Activated CD8-positive, alpha-beta memory T cell treated with anti-CD3 and anti-CD28 coated beads for 36 hours (primary cell): ENCODE measurements at places on chromosomes 1 and 21. TPM values are rescaled to one million over a fixed set of nuclear protein-coding genes. Genes with fewer than 3 reads are reported as not detected.

The TMEM82 gene
- not detected for total RNA-seq

The COL16A1 gene
- not detected for total RNA-seq

The SLC22A15 gene
- 0.65 TPM for total RNA-seq

The C4BPA gene
- not detected for total RNA-seq

The MMEL1 gene
- 0.42 TPM for total RNA-seq

The PLA2G2D gene
- not detected for total RNA-seq

The DBT gene
- total RNA-seq, result 12.1 TPM

The AMY2A gene
- total RNA-seq, result not detected

The INKA2 gene
- 1.5 TPM for total RNA-seq

The GPATCH3 gene
- 15.2 TPM for total RNA-seq

The FAM72D gene
- 13.4 TPM for total RNA-seq

The TTLL7 gene
- total RNA-seq, result 1.8 TPM

The AGO4 gene
- total RNA-seq, result 7.3 TPM

The MEX3A gene
- total RNA-seq, result 0.65 TPM

The PRRX1 gene
- total RNA-seq, result not detected

The CFAP107 gene
- total RNA-seq, result not detected

The SLAMF6 gene
- total RNA-seq, result 40.0 TPM

The TCHHL1 gene
- not detected for total RNA-seq

The SELP gene
- total RNA-seq, result 0.15 TPM

The OR6N1 gene
- total RNA-seq, result not detected

The CA14 gene
- not detected for total RNA-seq

The TMPRSS3 gene
- total RNA-seq, result 33.8 TPM

The MEGF6 gene
- 1.3 TPM for total RNA-seq

The KCNE1 gene
- total RNA-seq, result 0.13 TPM

The HSF2BP gene
- 0.63 TPM for total RNA-seq

The LYPD8 gene
- not detected for total RNA-seq

The CLCA1 gene
- not detected for total RNA-seq

The MX2 gene
- total RNA-seq, result 9.5 TPM

The CD101 gene
- total RNA-seq, result not detected

The HES5 gene
- 0.23 TPM for total RNA-seq

The USH2A gene
- not detected for total RNA-seq

The RIIAD1 gene
- not detected for total RNA-seq

The ZSWIM5 gene
- 1.1 TPM for total RNA-seq

The KCNC4 gene
- 9.4 TPM for total RNA-seq

The PDE4B gene
- 33.8 TPM for total RNA-seq

The UBE2U gene
- total RNA-seq, result not detected

The NUAK2 gene
- 1.6 TPM for total RNA-seq

The KPRP gene
- total RNA-seq, result not detected

The FMO4 gene
- 1.0 TPM for total RNA-seq

The RIPPLY3 gene
- total RNA-seq, result 0.08 TPM

The C2CD4D gene
- total RNA-seq, result 1.7 TPM

The NHLH2 gene
- total RNA-seq, result not detected

The MYBPH gene
- not detected for total RNA-seq

The USP16 gene
- total RNA-seq, result 52.5 TPM

The CD5L gene
- not detected for total RNA-seq

The CGN gene
- total RNA-seq, result 1.2 TPM

The NEK2 gene
- total RNA-seq, result 19.2 TPM

The HJV gene
- not detected for total RNA-seq

The SLAMF8 gene
- 3.6 TPM for total RNA-seq

The COL8A2 gene
- total RNA-seq, result 0.38 TPM
